ENCODE measurements at places on chromosomes 16 and 17.

DNA sequence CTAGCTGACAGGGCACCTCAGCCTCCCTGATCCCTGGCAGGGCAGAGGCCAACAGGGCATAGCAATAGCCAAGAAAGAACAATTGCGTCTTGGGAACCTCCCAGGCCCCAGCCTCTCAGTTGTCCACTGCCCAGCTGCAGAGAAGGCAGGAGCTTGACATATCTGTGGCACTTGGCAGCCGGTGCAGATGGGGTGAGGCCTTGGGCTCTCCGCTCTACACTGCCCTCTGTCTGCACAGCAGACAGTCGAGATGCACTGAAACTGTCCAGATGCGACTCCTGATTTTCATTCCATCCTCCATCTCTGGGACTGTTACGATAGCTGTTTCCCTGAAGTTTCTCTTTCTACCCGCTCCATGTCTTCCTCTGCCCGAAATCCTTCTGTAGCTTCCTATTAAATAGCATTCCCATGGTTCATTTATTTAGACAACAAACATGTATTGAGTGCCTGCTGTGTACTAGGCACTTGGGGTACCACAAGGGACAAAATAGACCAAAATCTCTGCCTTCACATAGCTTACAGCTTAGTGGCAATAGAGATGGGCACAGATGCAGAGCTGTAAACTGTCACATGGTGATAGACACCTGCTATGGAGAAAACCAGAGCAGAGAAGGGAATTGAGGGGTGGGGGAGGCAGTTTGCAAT, 3.3 kb downstream of the POLR3E start:
- no peak overlapping the region for H3K27ac ChIP-seq
- peak; percentile 64 for DNase-seq
- H3K4me1 ChIP-seq, result peaks cover 31% of the 10 kb centered on the region
- H3K4me3 ChIP-seq, result no peak overlapping the region

DNA sequence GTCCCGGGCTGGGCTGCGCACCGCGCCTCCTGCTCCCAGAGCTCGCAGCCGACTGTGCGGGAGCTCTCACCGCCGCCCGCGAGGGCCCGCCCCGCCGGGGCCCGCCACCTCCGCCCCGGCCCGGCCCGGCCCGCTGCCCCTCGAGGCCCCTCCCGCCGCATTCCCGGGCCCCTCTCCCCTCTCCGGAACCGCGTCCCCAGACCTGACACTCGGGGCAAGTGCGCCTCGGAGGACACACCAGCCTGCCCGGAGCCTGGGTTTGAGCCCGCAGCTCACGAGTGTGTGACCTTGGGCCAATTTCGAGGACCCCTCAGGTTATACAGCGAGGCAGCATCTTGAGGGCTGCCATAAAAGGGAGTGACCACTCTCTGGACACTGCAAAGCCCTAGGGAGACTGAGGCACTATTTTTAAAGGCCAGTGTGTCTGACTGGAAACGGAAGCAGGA, 2.0 kb upstream of the GRIN2C start:
- no peak for DNase-seq
- H3K4me1 ChIP-seq, result peaks cover 35% of the 10 kb centered on the region
- peaks cover 71% of the 10 kb centered on the region for H3K27me3 ChIP-seq
- peak overlapping the region; percentile 11 for H3K4me3 ChIP-seq
- H3K27ac ChIP-seq, result no peak overlapping the region

DNA sequence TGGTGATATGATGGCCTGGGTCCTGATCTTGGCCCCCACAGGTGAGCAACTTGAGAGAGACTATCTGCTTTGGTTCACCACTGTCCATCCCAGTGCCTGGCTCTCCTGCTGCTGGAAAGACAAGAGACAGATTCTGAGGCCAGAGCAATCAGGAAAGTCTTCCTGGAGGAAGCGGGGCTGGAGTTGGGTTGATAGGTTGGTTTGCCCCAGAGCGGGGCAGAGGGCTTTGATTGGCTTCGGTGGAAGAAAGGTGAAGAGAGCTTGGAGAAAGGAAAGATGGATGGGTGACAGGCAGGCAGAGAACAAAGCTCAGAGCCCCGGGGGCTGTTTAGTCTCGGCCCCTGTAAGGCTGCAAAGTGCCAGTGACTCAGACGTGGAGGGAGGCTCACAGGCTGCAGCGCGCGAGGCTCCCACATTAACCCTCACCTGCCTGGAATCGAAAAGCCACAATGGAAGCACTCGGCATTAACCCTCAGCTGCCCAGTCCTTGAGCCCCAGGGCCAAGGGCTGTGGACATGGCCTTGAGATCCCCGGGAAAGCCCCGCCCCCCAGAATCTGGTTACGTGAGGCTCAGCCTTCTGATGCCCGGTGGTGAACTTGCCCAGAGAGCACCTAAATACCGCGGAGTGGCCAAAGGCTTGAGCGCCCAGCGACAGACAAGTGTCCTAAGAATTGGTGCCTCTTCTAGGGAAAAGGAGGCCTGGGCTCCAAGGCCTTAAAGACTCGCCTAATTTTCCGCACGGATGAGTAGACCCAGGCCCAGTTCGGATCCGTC, 996 bp upstream of the CPNE2 start:
- peaks cover 7% of the 10 kb centered on the region for H3K27me3 ChIP-seq
- peaks cover 22% of the 10 kb centered on the region for H3K4me1 ChIP-seq
- peak overlapping the region; percentile 84 for H3K27ac ChIP-seq
- peak; percentile 33 for DNase-seq
- H3K4me3 ChIP-seq, result peak overlapping the region; percentile 84

DNA sequence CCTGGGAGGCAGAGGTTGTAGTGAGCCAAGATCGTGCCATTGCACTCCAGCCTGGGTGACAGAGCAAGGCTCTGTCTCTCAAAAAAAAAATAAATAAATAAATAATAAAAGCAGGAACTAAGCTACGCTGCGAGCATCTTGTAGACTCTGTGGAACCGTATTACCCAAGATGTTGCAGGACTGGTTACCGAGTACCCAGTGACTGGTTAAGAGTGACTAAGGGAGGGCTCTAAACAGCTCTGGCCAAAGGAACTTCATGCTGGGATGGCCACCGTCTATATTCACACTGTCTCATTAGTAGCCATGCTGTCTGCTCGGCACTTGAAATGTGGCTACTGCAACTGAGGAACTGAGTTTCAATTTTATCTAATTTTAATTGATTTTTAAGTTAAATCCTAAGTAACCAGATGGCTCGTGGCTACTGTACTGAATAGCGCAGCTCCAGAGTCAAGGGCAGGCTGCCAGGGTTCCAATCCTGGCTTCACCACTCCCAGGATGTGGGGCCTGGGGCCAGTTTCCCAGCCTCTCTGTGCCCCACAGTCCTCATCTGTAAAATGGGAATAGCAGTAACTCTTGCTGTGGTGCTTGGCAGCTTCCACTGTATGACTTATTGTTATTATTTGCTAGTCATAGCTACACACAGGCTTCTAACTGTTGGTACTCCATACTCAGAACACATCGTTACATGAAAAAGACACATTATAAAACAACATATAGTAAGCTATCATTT, 3.0 kb downstream of the NTAN1 start:
- H3K36me3 ChIP-seq, result no peaks in the 10 kb centered on the region
- H3K4me1 ChIP-seq, result peaks cover 43% of the 10 kb centered on the region
- H3K4me3 ChIP-seq, result no peak overlapping the region
- H3K27me3 ChIP-seq, result no peaks in the 10 kb centered on the region
- DNase-seq, result no peak

GRCh38 chr16:30948667-30949649, at the start of gene ORAI3:
TSS of gene ORAI3 (plus strand) at chr16:30949068. CDS start at chr16:30949290, 222 bp downstream.
- DNase-seq, result peak; percentile 90
- no peaks in the 10 kb centered on the region for H3K36me3 ChIP-seq
- peaks cover 57% of the 10 kb centered on the region for H3K4me1 ChIP-seq
- no peaks in the 10 kb centered on the region for H3K27me3 ChIP-seq

GRCh38 chr16:22684574-22685458, 129.1 kb upstream of the HS3ST2 start:
- H3K4me3 ChIP-seq, result no peak overlapping the region
- H3K27ac ChIP-seq, result peak overlapping the region; percentile 37
- H3K36me3 ChIP-seq, result no peaks in the 10 kb centered on the region

GRCh38 chr16:53901408-53901807, 197.5 kb downstream of the FTO start:
- no peaks in the 10 kb centered on the region for H3K27me3 ChIP-seq
- no peak for DNase-seq
- H3K27ac ChIP-seq, result no peak overlapping the region
- no peaks in the 10 kb centered on the region for H3K36me3 ChIP-seq
- no peak overlapping the region for H3K4me3 ChIP-seq

DNA sequence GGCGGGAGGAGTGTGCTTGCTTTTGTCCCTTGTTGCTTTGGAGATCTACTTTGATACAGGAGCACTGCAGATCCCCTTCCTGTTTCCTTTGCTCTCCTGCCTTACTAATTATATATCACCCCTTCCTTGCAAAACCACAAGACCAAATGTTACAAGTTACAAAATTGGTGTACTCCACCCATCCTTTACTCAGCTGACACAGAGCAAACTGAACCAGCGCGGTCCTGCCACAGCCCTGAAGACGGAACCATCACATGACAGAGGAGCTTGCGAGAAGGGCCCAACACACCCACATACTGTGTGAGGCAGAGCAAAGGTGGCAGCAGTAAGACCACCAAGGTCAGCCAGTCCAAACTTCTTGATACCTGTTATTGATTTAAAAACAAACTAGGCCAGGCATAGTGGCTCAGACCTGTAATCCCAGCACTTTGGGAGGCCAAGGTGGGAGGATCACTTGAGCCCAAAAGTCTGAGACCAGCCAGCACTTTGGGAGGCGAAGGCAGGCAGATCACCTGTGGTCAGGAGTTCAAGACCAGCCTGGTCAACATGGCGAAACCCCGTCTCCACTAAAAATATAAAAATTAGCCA, 33.2 kb downstream of the CYTH1 start:
- peak; percentile 83 for DNase-seq
- H3K4me3 ChIP-seq, result no peak overlapping the region
- no peaks in the 10 kb centered on the region for H3K27me3 ChIP-seq
- peak overlapping the region; percentile 84 for H3K27ac ChIP-seq
